AG10803 (cell line): ENCODE measurements at places on chromosomes 16 and 17.

GRCh38 chr17:13353590-13353989 is 248.1 kb downstream of the HS3ST3A1 start:
- peak; percentile 89 for DNase-seq

DNA sequence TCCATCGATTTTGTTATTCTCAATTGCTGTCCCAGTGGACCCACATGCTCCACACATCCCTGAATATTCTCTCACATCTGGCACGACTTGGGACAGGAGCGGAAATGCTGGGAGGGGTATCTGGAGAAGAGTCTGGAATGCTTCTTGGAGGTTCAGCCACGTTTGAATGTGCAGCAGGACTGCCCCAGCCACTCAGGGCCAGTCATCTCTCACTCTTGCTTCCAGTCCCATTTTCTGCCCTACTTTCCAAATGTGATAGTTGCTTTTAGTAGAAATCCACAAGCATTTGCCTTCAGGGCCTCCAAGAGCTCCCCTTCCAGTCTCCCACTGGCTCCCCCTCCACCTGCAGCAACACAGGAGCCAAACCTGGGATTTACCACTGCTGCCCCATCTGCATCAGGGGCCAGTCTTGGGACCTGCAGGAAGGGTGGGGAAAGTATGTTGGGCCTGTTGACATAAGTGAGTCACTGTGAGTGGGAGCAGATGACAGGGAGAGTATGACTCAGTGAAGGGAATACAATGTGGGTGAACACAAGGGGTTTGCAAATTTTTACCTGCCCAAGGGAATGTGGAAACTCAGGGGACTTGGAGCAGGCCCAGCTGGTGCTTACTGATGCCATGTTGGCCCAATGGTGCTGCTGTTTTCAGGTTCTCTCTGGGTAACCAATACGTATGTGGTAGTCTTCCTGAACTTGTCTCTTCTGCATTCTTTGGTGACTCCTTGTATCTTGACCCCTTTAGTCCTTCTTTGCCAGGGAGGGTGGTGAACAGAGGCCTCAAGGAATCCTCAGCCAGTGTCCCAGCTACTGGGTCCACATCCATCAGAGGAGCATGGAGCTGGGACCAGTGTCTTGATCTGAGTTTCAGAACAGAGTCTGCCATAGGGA is 78.8 kb upstream of the CRHR1 start:
- DNase-seq: no peak

- DNase-seq: no peak
Measured at GRCh38 chr16:86723689-86724088, 145.3 kb downstream of the FOXL1 start.

DNA sequence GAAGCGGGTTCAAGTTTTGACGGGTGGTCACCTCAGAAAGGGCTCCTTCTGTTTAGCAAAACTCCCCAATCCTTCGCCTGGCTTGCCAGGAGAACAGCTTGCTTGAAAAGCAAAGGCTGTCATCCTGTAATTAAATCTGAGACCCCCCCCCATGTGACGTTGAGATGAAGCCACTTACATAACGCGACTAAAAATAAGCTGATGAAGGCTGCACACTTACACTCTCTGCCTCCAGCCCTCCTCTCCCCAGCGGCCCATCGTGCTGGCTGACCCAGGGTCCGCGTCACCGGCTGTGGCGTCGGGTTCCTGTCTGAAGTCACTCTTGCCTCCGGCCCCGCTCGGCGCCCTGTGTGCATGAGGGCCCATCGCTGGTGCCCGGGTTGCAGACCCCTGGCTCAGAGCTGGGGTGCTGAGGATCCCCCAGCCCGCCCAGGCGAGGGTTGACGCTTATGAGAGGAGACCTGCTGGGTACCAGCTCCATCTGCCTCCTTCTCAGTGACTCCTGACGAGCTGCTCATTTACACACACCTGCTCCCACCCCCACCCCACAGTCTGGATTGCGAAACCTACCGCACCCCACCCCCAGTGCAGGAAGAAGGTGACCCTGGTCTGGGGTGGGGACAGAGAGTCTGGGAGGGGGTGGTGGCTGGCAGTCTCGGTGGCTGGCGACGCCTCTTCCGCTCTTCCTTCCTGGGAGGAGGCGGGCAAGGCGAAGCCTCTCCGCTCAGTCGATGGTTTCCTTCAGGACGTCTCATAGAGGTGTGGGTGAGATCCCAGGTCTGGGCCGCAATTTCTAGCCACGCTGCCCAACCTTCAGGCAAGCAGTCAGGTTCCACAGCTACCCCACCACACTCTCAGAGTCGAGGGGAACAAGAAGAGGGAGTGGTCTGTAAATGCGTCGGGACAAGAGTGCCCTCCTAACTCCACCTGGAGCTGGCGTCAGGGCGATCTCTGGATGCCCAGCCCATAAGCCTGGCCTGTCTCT is 3.1 kb upstream of the BAIAP2 start:
- DNase-seq: no peak

DNA sequence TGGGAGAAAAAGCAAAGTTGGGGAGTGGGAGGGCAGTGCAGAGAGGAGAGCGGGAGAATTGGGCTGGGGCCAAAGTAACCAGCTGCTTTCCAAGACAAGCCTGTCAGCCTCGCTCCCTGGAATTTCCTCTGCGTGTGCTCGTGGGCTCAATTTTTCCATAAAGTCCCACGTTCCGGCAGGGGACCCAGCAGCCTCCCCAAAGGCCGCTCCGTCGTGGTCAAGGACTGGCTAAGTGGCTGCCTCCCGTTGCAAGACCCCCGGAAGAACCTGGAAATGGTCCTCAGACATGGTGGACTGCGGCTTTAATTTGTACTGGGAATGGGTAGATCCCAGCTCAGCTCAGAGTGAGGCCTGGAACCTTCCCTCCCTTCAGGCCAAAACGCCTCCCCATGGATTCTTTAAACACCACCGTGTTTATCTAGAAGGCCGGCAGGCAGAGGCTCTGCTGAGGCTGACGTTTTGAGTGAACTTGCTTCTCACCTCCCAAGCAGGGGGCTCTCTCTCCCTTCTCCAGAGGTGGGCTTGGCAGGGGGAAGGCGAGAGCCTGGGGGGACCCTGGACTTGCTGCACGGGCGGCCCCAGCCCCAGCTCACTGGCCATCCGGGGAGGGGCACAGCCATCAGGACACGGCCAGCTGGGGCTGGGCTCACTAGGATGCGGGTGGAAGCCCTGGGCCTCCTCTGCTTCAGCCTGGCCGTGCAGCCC is 190.0 kb downstream of the C16orf95 start:
- no peak for DNase-seq

GRCh38 chr16:81040842-81041241 is 5.2 kb downstream of the ATMIN start:
- peak; percentile 46 for DNase-seq

- no peak for DNase-seq
Measured at GRCh38 chr17:66476014-66476413, 173.6 kb downstream of the PRKCA start.

DNA sequence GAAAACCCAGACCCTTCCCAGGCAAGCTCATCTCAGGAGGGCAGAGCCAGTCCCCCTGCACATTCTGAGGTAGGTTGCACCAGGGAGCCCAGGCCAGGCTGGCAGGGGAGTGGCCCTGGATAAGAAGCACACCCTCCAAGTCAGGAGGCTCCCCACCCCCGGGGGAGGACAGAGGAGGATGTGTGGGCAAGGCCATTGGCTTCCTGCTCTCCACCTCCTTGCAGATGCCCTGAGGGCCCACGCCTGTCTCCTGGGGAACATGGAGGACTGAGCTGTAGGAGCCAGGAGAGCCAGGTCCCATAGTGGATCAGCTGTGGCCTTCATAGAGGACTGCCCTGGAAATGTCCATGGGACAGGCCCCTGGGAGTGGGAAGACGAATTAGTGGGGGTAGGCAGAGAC is 126.7 kb downstream of the IRF8 start:
- no peak for DNase-seq

DNA sequence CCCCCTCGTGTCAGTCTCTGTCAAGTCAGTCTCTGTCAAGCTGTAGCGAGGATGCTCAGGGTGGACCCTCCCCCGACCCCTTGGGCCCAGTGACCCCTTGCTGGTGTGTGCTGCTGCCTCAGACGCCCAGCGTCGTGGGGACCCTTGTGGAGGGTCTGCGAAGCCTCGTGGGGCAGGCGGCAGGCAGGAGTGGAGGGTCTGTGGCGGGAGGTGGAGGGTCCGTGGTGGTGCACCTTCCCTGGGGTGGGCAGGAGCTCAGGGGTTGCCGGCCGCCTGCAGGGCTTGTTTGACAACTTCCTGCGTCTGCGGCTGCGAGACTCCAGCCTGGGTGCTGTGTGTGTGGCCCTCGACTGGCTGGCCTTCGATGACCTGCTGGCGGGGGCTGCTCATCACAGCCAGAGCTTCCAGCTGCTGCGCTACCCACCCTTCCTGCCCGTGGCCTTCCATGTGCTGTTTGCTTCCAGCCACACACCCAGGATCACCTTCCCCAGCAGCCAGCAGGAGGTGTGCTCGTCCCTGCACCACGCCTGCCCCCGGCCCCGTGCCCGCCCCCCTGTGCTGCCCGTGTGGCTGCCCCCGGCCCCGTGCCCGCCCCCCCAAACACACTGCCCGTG is 5.6 kb downstream of the GNG13 start:
- no peak for DNase-seq

DNA sequence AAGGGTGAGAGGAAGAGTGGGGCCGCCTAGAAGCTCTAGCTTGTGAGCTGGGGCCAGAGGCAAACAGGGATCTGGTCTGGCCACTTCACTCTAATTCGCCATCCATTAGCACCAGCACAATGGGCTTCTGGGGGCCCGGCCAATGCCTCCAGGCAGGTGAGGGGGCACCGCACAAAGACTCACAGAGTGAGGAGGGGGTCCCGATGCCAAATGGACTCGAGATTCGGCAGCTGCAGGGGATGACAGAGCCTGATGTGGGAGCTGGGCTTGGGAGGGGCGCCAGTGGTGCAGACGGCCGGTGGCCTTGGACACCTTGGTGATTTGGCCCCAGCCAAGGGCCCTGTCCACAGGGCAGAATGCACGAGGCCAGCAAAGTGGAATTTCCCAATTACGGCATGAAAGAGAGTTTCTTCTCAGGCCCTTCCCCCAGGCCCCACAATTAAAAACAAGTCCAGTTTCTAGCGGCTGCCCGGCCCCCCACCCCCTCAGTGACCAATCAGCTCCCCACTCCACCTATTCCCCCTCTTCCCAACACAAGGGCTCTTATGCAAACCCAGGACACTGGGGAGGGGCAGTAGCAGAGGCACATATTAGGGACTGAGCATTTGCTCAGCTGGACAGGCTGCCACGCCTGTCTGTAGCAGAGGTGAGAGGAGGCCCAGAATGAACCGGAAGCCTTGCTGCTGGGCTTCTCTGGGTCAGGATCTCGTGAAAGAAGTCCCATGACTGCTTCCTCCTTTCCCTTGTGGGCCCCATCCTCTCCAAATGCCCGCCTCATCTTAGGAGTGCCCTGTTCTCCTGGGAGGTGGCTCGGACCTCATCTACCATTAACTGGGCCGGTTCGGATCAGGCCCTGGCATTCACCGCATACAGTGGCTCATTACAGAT is 39.4 kb upstream of the MTSS2 start:
- DNase-seq: no peak

GRCh38 chr17:45129940-45130680 is 2.2 kb downstream of the PLCD3 start:
- no peak for DNase-seq

DNA sequence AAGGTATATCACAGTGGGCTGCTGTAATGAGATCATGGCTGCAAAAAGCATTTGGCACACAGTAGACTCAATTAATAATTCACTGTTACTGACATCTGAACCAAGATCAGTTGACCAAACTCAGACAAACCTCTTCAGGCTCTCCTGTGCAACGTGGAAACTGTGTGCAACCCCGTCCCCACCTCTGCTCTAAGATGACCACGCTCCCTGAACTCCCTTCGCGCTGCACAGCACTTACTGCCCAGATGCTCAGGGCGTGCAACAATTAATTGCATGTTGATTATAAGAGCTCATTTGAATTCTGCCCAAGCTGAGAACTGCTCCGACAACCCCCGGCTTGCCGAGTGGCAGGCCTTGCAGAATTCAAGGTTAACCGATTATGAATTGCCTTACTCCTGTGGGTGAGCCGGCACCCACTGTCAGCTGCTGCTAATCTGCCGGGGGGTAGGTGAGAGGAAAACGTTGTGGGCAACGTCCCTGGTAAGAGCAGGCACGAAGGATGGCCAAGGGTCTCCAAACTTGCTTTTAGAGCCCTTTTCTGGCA is 1.3 kb upstream of the GSG1L start:
- DNase-seq: no peak

DNA sequence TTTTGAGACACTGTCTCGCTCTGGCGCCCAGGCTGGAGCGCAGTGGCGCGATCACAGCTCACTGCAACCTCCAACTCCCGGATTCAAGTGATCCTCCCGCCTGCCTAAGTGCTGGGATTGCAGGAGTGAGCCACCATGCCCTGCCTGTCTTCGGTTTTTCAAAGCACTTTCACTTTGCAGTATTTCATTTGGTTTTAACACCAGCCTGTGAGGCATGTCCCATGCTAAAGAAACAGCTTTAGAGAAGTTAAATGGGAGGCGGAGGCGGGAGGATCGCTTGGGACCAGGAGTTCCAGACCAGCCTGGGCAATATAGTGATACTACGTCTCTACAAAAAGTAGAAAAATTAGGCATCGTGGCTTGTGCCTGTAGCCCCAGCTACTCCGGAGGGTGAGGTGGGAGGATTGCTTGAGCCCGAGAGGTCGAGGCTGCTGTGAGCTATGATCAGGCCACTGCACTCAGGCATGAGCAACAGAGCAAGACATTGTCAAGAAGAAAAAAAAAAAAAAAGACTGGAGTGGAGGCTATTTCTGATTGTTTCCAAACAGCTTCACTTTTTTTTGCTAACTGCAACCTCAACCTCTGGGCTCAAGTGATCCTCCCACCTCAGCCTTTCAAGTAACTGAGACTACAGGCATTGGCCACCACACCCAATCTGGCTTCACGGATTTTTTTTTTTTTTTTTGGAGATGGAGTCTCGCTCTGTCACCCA is 1.3 kb downstream of the METTL23 start:
- DNase-seq: no peak

- no peak for DNase-seq
Measured at GRCh38 chr16:342455-343213, 9.9 kb downstream of the AXIN1 start.

GRCh38 chr17:18166894-18167293 is 16.7 kb upstream of the ALKBH5 start:
- no peak for DNase-seq

GRCh38 chr16:16031401-16031800 is 82.0 kb downstream of the ABCC1 start:
- DNase-seq: no peak

DNA sequence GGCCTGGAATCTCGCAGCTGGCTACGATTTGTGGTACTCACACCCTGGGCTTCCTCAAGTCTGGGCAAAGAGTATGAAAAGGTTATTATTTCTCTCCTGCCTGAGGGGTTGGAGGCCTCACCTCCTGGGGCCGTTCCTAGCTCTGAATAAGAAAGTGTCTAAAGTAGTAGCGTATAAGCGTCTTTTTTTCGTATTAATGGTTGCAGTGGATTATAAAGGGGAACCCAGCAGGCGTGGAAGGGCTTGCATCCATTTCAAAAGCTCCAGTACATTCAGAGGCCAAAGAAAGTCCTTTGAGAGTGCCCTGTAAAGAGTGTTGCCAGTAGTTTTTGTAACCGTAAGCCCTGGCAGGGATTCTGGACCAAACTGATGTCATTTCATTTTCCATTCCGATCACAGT is 72.2 kb upstream of the MPHOSPH6 start:
- DNase-seq: no peak

DNA sequence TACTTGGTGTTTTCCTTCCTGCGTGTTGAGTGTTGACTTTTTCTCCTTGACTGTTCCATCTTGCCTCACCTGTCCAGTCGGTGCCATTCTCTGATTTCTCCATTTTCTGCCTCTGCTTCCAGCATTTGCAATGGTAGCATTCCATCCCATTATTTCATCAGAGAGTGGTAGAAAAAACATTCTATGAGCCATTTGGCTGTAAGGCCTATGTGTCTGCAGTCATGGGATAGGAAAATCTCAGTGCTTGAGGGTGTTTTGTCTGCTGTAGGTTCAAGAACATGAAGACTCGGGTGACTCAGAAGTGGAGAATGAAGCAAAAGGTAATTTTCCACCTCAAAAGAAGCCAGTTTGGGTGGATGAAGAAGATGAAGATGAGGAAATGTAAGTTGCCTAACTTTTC is 2.7 kb downstream of the UTP18 start:
- peak; percentile 31 for DNase-seq
